ENCODE measurements at places on chromosomes 3 and 15. TPM values are rescaled to one million over a fixed set of nuclear protein-coding genes. Genes with fewer than 3 reads are reported as not detected.

DNA sequence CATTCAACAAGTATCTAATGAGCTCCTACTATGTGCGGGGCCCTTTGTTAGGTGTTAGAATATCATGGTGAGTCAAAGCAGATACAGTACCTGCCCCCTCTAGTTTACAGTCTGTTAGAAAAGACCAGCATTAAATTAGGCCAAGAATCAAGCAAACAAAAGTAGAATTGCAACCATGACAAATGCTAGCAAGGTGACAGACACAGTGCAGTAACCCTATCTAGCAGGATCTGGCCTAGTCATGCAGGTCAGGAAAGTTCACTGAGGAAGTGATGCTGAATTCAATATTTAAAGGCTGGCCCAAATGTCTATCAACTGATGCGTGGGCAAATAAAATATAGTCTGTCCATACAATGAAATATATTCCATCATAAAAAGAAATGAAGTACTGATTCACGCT lies 200.7 kb downstream of the RORA start:
- H3K36me3 ChIP-seq: no peaks in the 10 kb centered on the region
- no peak overlapping the region for H3K27ac ChIP-seq
- DNase-seq: no peak

DNA sequence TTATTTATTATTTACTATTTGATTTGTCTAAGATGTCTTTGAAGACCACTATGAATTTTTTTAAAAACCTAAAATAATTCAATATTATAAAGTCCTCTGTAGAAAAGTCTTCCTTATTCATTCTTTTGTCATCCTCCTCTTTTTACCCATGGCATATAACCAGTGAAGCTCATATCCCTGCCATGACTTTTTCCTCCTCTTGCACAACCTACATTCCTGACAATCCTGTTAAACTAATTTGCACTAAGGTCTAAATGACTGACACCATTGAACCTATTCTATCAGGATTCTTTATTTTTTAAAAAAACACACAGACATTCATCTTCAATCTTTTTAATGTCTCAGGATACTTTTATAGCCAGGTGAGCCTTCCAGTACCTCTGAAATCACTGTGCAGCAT lies 159.9 kb upstream of the SLC2A2 start:
- peaks cover 15% of the 10 kb centered on the region for H3K4me1 ChIP-seq
- peaks cover 3% of the 10 kb centered on the region for H3K36me3 ChIP-seq
- H3K27me3 ChIP-seq: no peaks in the 10 kb centered on the region
- H3K4me3 ChIP-seq: no peak overlapping the region

- no peaks in the 10 kb centered on the region for H3K4me1 ChIP-seq
- no peak for DNase-seq
- H3K4me3 ChIP-seq: no peak overlapping the region
Observed at GRCh38 chr15:76153241-76154197, 93.7 kb downstream of the TMEM266 start.

Gene IL17RC
- 49.2 TPM for total RNA-seq

DNA sequence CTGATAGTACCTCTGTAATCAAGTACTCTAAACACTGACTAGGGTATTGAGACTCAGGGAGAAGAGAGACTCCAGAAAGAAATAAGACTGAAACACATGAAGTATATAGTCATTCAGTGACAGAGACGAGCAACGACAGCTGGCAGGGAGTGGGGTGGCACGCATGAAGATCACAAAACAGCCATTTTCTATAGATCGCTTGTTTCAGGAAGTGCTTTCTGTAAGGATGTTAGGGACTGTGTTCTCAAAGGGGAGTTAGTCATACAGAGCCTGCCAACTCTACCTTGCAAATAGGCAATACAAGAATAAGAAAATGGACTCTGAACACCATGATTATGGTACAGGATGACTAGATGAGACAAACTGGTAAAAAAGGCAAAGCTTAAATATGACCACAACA lies 139.5 kb downstream of the TBL1XR1 start:
- DNase-seq: no peak
- H3K27ac ChIP-seq: no peak overlapping the region
- H3K4me1 ChIP-seq: peaks cover 18% of the 10 kb centered on the region

DNA sequence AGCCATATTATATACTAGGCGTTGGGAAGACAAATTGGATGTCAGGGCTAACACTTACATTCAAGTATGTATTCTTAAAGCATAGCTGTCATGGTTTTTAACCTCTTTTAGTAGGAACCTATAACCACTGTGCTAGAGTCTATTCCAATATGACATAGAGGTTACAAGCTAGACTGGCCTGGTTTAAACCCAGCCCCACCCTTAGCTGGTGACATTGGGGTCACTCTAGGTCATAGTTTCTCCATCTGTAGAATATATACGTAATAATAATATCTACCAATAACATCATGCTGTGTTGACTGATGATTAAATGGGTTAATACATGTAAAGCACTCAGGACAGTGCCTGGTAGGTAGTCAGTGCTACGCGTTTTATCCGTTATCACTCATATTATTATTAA lies 16.7 kb downstream of the NRROS start:
- H3K4me1 ChIP-seq: no peaks in the 10 kb centered on the region
- no peak overlapping the region for H3K4me3 ChIP-seq
- DNase-seq: no peak
- no peaks in the 10 kb centered on the region for H3K36me3 ChIP-seq

DNA sequence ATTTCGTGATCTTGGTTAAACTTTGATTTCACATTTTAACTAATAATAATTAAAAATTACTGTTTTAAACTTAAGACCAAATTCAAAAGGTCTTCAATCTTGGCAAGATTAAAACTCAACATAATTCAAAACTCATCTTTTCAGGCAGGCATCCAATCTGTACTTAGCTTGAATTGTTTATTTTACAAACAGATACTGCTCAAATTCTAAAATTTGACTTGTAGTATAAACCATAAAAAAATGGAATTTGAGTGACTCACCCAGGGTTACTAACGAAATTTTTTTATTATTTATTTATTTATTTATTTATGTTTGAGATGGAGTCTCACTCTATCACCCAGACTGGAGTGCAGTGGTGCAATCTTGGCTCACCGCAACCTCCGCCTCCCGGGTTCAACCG lies 64.4 kb downstream of the GAP43 start:
- no peak for DNase-seq
- H3K27me3 ChIP-seq: no peaks in the 10 kb centered on the region
- H3K36me3 ChIP-seq: no peaks in the 10 kb centered on the region

Gene MORF4L1
- 1,026 TPM for total RNA-seq

Gene C3orf80
- 3.6 TPM for total RNA-seq

DNA sequence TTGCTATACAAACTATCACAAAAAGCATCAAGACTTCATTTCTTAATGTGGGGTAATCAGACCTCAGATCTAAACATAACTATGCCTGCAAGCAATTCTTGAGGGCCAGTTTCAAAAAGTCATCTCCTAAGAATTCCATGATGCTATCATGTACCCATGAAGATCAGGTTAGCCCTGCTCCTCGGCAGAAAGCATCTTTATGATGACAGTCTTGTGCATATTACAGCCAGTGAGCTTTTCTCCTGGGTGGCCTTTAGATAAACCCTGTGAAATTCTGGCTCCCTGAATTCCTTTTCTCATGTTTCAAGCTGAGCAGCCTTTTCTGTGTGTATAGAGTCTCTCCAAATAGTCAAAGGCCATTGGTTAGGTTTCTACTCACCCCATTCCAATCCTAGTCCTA lies 201.9 kb upstream of the MCTP2 start:
- no peak for DNase-seq
- H3K27me3 ChIP-seq: no peaks in the 10 kb centered on the region
- no peak overlapping the region for H3K27ac ChIP-seq
- no peak overlapping the region for H3K4me3 ChIP-seq

Gene ACTRT3
- total RNA-seq: 1.7 TPM

Data from cardiac muscle cell (in vitro differentiated cells and primary cell).